ENCODE measurements at places on chromosomes 12 and 14.

DNA sequence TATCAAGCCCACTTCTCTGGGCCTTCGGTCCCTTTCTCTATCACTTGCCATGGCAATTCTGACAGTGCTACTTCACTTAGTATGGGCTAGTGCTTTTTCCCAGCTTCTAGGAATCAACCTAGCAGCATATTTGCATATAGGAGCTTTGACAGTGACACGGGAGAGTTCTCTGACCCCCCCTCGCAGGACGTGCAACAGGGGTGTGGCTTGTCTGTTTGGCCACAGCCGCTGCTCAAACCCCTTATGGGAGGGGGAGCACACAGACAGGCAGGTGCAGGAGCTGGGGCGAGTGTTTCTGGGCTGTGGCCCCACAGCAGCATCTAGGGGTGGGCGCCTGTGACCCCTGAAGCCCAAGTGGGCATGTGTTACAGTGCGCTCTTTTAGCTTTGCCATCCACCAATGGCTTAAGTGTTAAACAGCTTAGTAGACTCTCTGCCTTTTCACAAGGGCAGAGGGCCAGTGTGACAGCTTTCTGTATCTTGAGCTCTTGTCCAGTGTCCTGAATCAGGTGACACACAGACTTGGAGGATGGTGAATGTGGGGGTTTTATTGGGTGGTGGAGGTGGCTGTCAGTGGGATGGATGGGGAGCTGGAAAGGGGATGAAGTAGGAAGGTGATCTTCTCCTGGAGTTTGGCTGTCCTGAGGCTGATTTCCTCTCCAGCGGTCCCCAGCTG lies 229.3 kb downstream of the PCNX1 start:
- DNase-seq, result no peak

GRCh38 chr12:94536040-94536965 lies 76.6 kb upstream of the CEP83 start:
- no peak for DNase-seq

DNA sequence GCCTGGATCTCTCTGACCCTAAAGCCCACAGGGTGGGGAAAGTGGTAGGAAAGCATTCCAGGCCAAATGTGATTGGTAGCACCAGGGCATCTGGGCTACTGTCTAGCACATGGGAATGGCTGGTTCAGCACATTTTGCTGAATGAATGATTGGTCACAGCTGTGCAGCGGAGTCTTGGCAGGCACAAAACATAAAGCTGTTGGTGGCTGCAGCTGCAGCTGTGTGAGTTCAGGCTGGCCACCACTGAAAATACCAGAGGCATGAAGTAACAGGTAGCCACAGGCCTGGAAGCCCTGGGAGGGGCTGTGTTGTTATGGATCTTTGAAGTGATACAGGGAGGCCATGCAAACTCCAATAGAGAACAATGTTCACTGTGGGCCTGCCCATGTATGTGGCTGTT lies 72.7 kb downstream of the MYRFL start:
- DNase-seq, result peak; percentile 41

DNA sequence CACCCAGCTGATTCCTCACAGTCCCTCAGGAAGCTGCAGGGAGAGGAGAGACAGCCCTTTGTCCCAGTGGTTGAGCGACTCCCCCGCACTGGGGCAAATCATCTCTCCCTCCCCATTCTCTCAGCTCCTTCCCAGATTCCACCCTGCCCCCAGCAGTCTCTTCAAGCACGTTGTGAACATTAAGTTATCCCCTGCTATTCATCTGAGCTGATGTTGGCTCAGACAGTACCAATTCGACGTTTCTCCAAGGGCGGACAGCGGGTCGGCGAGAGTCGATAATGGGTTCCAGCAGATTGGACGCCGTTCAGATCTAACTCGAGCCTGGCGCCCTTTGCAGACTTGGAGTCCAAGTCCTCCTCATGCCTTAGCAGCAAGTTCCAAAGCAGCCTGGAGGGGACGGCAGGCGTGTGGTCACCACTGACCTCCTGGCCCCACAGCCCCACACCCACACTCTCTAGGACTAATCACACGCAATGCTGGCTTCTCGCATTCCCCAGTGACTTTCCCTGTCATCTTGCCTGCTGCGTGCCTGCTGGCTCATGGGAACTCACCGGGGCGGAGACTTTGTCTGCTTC lies 245.9 kb downstream of the CHST11 start:
- DNase-seq, result no peak

DNA sequence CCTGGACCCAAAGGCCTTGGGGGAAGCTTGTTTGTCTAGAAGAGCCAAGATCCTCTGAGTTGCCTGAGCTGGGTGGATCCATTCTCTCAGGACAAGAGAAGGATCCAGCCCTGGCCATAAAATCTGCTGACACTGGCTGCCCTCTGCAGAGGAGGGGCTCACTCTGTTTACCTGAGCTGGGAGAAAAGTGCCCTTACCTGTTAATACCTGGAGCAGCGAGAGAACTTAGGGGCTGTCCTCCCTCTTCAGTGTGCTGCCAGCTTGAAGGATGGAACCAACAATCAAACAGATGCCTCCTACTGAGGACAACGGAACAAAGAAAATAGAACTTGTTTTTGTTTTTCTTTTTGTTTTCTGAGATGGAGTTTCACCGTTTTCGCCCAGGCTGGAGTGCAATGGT lies 7.3 kb upstream of the KRT7 start:
- no peak for DNase-seq

DNA sequence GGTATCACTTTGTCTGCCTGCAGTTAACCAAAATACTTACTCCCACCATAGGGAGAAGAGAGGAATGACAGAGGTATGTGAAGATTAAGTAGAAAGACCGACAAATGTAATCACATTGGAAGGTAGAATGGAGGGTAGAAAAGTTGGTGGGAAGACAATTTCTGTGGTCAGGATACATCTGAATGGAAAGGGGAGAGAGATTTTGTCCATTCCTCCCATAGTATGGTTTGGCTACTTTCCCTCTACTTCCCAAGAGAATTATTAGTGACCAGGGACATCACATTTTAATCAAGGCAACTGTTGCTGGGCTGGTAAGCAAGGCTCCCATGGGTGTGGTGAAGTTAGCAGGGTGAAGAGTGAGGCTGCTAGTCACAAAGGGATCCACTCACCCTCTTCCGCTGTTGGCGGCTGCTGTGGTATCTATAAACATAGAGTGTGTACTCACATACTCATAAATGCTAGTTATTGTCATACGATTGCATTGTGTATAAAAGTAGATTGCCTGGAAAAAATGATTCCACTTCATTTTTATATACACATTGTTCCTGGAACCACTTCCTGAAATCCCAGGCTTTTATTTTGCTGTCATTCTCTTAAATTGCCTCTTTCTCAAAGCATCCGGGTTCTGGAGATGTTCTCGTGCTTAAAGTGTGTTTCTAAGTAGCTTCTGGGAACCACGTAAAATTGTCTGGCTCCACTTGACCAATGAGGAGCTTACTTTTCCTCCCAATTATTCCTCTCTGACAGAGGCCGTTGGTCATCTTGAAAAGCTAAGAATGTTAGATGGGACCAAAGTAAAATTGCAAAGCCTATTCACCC lies 413.1 kb downstream of the ZFP36L1 start:
- DNase-seq, result no peak
